ENCODE measurements at places on chromosomes 11 and 22.

DNA sequence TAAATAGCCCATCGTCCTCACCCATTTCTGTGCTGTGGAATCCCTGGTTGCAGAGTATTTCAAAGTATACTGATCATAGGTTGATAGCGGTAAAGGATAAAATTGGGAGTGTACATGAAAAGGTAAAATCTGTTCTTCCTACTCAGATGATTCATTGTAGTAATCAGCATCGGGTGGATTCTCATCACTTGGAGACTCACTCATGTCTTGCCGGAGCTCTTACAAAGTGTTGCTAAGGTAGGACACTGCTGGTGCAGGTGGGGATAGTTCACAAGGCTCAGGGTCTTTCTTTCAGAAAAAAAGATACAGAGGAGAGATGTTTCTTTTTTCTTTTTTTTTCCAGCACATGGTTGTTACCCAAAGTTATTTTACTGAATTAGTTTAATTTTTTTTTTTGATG lies 84.8 kb downstream of the MTNR1B start:
- no peak for DNase-seq

GRCh38 chr11:125235071-125235471 lies 70.5 kb downstream of the PKNOX2 start:
- no peak for DNase-seq

GRCh38 chr11:96339706-96340554 lies 3.1 kb downstream of the MAML2 start:
- DNase-seq: no peak

DNA sequence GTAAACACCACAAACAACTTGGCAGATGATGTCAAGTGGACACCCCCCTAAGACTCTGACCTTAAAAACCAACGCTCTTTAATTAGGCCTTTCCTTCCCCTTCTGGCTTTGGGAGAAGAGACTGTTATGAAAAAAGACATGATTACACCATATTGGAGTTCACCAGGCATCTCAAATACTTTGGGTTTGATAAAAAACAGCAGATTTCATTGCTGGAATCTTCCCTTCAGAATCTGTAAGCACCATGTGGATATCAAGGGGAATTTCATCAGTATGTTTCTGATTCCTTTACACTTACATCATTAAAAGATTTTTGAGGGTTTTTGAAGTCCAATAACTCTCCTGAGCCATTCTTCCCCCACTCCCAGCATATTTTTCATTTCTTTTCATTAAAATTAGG lies 85.6 kb downstream of the KIRREL3 start:
- no peak for DNase-seq

- no peak for DNase-seq
Observed at GRCh38 chr11:96254854-96255253, 88.1 kb downstream of the MAML2 start.

All from stimulated activated CD4-positive, alpha-beta T cell treated with anti-CD3 and anti-CD28 coated beads, TNF-alpha, amount 100 ng/mL, for 24 hours (primary cell).